ENCODE measurements at places on chromosomes 2 and 18. TPM values are rescaled to one million over a fixed set of nuclear protein-coding genes. Genes with fewer than 3 reads are reported as not detected.

LRATD1 gene
- 0.51 TPM for total RNA-seq

GCFC2 gene
- total RNA-seq, result 7.7 TPM

KCNJ3 gene
- not detected for total RNA-seq

MC4R gene
- not detected for total RNA-seq

RGPD5 gene
- 8.2 TPM for total RNA-seq

TCF4 gene
- total RNA-seq, result 57.6 TPM
